ENCODE measurements at places on chromosomes 2 and 18.

GRCh38 chr2:20578895-20579825, 71.7 kb downstream of the HS1BP3 start:
- peak; percentile 89 for DNase-seq

DNA sequence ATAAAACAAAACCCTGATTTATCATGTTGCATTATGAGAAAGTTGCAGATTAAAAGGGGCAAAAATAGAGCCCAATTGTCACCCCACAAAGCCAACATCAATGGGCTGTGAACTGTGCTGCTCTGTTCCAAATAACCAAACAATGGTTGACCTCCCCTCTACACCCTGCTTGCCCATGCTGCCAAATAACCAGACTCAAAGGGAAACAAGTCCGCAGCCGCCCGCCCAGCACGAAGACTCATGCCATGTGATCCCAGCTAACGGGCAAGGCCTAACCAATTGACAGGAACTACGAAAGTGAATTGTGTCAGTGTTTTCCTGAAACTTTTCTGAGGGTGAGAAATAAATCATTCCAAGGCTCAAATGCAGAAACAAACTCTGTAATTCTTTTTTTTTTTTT, 97.9 kb upstream of the RIOK3 start:
- DNase-seq: no peak

GRCh38 chr2:231530099-231531011, at the start of gene NMUR1:
Gene NMUR1, minus strand, starts transcription at chr2:231530445. Its CDS starts 84 bp downstream, at chr2:231530361.
- DNase-seq: no peak

DNA sequence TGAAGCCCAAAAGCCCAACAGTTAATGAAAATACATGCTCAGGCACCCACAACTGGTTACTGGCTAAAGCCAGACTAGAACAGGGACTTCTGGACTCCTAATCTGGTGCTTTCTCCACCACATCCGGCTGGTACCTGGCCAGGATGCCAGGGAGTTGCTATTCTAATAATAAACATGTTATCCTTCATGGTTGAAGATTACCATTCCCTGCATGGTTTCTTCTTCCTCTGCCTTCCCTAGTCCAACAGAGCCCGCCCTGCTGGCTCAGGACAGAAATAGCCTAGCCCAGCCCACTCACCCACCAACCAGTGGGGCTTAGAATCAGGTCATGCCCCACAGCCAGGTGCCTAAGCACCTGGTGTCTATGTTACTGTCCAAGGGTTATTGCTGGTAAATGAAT, 184.2 kb downstream of the TMEM247 start:
- peak; percentile 10 for DNase-seq

DNA sequence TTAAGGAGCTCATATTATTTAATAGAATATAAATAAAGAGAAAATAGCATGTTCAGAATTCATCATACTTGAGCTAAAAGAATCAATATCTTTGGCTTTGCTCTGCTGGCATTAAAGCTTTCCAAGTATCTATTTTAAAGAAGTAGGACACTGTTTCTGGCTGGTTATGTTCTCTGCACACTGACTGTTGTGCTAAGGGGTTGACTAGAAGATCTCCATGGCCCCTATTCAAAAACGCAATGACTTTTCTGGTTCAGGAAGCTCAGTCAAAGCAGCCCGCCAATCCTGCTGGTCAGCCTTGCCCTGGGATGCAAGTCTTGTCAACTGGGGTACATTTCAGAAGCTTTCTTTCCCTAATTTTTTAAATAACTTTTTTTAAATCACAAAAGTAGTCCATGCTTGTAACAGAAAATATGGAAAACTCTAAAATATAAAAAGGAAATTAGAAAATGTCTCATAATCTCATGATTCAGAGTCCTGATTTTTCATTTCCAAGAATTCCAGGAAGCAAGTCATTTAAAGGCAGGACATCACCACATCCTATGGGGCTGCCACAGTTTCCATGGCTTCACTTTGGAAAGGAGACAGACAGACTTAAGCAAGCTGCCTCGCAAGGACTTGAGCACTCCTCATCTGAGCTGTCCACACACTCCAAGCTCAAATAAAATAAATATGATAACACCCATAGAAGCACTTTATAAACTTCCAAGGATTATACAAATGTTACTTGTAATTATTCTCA, 195.1 kb downstream of the TXNL1 start:
- DNase-seq: no peak

- peak; percentile 44 for DNase-seq
These were observed 137.9 kb downstream of the ICOS start for GRCh38 chr2:204074456-204074855.

DNA sequence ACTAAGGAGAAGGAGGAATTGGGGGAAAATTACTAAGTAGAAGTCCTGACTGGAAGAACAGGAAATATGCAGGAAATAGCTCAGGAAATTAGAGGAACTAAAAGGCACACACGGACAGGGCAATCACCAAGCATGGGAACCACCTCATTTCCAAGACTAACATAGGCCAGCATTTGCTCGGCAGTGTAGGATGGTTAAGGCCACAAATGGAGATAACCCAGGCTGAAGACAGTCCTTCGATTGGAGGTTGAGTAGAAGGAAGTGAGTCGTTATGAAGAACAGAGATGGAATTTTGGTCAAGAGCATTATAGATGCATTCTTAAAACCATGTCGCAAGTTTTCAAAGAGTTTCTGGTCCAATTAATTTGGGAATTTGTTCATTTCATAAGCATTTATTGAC, 401.4 kb downstream of the ALK start:
- DNase-seq: peak; percentile 31

DNA sequence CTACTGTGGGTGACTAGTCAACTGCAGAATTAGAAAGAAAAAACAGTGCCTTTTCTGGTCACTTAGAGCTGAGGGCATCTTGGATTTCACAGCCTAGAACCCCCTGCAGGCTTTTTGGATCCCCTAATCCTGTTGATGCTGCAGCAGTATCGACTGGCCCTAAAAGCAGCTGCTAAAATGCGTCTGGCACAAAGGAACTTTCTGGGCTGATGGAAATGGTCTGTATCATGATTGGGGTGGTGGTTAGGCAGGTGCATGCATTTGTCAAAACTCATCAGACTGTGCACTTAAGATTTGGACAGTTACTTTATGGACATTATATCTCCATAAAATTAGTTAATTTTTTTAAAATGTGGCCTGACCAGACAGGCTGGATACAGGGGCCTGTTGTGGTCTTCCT, 149.8 kb downstream of the KLHL29 start:
- no peak for DNase-seq

DNA sequence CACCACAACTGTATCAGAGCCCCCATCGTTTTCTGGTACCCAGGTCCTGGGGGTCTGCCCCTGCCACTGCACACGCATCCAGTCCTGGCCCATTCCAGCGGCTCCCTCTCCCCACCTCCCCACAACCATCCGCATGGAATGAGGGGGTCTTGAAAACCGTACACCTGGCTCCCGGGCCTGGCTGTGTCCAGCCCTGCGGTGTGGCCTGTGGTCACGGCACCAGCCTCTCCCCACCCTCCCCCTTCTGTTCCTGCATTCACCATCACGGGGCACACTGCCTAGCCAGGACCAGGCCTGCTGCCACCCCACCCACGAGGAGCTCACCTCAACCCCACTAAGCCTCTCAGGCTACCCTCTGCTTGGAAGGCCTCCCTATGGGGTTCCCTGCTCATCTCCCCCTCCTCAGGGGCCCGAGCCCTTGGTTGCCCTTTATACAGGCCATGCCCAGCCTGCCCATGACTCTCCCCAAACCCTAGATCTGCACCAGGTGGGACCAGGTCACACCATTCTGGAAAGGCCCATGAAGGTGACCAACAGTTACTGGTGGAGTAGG, 11.4 kb downstream of the GPR35 start:
- DNase-seq: no peak

GRCh38 chr2:18412980-18413675, 147.3 kb downstream of the RDH14 start:
- no peak for DNase-seq

DNA sequence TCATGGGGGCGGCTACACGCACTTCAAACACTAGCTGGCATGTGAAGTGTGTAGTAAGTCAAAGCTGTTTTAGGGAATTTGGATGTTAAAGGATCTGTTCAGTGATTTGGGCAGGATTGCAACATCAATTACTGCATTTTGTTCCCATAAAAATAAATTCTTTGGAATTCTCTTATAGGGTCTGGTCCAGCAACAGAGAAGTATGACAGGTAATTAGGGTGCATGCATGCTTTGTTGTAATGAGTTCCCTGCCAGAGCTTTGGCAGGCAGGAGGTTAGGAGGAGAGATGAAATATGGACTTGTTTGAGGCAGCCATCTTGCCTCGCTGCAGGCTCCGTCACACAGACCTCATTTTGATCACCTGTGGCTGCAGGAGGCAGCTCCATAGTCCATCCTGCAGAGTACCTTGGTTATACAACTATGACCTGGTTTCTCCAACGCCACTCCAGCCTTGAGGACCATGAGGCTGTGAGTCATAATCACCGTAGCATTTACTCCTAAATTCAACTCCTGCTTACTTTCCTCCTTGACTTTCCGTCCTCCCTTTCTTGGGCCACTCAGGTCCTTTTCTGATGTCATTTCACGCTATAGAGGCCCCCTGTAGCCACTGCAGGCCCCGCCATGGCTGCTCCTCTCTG, 26.5 kb upstream of the EML4 start:
- DNase-seq: no peak

- no peak for DNase-seq
These were observed 1.8 kb downstream of the NMI start for GRCh38 chr2:151287513-151288250.

- DNase-seq: peak; percentile 84
These were observed 80.2 kb downstream of the SLC8A1 start for GRCh38 chr2:40371525-40372282.

GRCh38 chr2:176814740-176815367, 397.7 kb upstream of the HNRNPA3 start:
- no peak for DNase-seq

- DNase-seq: no peak
These were observed 74.2 kb downstream of the CD8B2 start for GRCh38 chr2:106561356-106561755.

DNA sequence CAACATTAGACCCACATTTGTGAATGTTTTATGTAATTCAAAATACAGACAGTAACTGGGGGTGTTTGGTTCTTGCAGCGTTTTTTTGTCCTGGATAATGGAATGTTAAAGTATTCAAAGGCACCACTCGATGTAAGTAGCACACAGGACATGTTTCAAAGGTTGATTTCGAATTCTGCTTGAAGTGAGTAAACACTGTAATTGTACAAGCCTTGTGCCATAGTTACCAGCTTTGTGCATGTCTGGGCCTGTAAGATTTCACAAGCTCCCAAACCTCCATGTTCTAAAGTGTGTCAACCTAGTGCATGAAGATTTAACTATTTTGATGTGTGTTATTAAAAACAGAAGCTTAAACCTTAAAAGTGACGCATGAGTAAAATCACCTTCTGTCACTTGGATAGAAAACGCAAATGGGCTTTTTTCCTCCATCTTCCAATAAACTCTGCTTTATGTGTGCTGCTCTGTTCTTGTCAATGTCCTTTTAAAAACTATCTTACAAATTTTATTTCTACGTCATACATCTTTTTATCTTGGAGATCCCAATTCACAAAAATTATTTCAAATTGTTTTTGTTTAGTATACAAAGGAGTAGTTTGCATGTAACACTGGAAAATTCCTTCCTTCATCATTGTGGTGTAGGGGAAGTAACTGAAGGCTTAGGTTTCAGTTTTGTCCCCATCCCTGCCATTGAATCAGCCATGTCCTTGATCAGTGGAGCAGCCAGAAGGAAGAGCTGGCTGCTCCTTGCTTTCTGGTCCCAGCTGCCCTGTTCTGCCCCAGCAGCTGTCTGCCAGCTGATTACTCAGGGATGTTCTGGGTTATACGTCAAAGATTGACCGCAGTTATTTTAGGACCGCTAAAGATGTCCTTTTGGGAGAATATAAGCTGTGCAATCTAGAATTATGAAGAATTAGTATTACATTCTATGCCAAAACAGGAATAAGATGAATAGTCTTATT, 119.2 kb downstream of the PRKRA start:
- DNase-seq: no peak

- DNase-seq: peak; percentile 26
These were observed 3.6 kb upstream of the CAPG start for GRCh38 chr2:85413592-85414420.

DNA sequence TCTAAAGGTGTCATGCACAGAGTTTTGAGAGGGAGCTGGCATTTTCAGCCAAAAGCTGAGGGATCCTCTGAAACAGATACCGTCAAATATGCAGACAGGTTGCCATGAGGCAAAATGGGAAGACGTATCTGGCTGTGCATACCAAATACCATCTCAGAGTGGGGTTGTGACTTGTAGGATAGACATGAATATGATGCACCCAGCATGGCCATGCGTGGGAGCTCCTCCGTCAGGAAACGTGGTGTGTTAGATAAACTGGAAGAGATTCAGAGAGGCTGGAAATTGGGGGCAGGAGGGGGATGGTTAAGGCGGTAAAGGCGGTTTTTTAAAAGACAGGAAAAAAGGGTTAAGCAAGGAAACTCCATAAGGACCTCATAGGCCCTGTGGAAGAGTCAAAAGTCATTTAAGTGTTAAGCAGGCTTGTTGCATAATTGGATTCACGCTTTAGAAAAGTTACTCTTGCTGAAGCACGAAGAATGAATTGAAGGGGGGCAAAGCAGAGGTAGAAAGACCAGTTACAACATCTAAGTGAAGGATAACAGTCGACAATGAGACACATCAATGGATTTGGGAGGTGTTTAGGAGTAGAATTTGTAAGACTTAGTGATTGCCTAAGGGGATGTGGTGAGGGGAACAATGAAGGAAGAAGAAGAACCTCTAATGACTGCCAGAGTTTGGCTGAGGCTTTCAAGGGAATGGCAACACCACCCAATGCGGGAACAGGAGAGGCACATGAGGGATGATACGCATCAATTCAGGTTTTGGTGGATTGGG, 139.6 kb upstream of the CTAGE1 start:
- no peak for DNase-seq

- peak; percentile 46 for DNase-seq
These were observed 571 bp downstream of the EEF1B2 start for GRCh38 chr2:206160125-206160806.

- no peak for DNase-seq
These were observed 112.5 kb downstream of the MREG start for GRCh38 chr2:215900843-215901242.

GRCh38 chr18:45464619-45465018, 150.7 kb upstream of the SLC14A2 start:
- no peak for DNase-seq

- DNase-seq: no peak
These were observed 900.3 kb downstream of the DSC3 start for GRCh38 chr18:30142248-30142647.

DNA sequence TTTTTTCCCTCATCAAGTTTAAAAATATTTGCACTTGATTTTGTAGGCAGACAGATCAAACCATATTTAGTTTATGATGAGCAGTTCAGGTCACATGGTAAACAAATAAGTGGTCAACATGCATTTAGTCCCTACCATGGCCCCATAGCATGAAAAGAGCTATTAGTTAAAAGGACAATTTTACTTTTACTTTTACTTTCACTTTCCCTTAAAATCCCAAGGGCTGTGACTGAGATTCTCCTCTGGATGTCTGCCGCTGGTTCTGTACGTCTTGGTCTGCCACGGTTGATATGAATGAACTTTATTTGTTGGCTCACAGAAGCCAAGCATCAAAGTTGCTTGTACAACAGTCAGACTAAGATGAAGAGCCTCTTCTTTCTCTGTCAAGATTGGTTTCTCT, 626.2 kb upstream of the CDH7 start:
- no peak for DNase-seq

Measured in fibroblast of gingiva (primary cell).